Muscle of back (tissue), 13 donors: ENCODE measurements at places on chromosomes 5 and 9. TPM values are rescaled to one million over a fixed set of nuclear protein-coding genes. Genes with fewer than 3 reads are reported as not detected.

PRELID2 gene
- polyA plus RNA-seq, result 2.5 TPM

NACC2 gene
- polyA plus RNA-seq, result 9.9 TPM

PIP5K1B gene
- polyA plus RNA-seq, result 1.5 TPM

PTGS1 gene
- 4.3 TPM for polyA plus RNA-seq

DNA sequence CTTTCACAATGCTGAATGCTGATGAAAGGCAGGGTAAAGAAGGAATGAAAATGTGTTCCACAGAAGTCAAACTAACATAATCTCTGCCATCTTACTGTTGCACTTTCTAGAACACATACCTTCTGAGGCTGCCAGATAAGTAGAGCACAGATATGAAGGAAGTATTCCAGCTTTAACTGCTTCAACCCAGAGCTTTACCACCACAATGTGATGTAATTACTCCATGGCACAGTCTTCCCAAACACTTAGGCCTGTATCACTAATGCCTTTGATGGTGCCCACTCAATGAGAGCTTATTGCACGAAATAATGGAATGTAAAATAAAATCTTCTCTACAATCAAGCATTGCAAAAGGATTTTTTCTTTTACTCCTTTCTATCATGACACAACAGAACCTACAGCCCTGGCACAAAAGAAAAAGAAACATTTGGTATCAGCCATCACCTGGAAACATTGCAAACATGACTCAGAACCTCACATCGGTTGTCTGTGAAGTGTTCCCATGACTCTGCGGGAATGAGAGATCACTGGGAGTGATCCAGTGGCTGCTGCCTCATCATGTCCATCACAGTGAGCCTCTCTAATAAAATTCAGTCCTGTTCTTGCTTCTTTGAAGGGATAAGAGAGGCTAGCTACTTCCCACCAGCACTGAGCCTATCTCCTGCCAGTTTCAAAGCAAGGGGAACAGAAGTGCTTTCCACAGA, 385.8 kb downstream of the EFNA5 start:
- DNase-seq, result no peak

GRCh38 chr5:174325961-174326360, 280.5 kb downstream of the NSG2 start:
- no peak for DNase-seq

DNA sequence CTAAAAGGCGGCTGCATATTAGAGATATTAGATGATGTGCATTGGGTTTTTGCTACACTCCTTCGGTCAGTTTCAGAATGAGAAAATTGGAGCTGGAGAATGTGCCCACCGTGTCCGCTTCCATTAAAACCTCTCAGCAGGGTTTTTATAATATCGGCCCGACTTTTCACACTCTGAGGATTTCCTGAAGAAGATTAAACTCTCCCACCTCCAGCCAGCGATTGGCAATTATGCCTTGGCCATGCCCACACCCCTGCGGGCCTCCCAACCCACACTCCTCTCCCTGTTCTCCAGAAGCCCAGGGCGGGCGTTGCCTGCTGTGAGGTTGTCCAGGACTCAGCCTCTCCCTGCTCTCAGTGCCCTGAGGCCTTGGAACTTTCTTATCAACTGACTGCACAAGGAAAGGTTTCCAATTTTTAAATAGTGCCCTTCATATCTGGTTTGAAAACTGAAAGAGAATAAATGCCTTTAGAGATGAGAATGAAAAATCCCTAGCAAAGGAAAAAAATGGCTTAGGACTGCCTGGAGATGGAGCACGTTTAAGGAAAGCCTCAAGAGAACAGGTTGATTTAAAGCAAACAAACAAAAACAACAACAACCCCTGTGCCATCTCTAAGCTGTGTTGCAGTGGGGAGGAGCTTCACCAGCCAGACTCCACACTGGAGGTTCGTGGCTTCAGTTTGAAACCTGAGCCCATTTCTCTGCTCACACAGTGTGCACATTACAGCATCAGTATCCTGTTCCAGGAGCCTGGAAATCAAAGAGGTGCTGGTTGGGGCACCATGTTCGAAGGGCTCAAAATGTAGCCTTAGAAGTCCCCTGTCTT, 292.9 kb downstream of the NSG2 start:
- DNase-seq, result no peak

DNA sequence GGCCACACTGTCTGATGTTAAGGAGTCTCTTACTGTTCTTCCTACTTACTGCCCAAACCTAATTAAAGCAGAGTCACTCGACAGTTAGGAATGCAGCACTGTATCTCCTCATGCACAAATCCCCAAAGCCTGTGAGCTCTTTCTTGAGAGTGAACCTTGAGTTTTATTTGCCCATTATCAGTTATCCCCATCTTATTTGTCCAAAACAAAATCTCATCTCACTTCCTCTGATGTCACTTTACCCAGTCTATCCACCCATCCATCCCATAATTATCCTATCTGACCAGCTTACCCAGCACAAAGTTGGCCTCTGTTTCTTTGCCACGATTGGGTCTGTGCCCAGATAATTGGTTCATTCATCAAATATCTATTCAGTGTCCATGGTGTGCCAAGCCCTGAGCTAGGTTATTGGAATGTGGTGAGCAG, 250.8 kb downstream of the SLIT3 start:
- no peak for DNase-seq

DNA sequence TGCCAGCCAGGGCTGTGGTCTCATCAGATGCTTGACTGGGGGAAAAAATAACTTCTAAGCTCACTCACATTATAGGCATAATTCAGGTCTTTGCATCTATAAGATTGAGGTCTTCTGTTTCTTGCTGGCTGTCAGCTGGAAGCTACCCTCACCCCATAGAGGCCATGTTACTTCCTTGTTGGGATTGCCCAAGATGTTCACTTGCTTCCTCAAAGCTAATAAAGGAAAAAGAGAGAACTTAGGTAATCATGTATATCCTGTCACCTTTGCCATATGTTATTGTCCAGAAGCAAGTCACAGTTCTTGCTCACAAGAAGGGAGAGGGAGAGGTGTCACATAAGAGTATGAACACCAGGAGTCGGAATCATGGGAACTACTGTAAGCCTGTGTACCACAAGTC, 38.7 kb upstream of the ANKRD34B start:
- no peak for DNase-seq

- no peak for DNase-seq
Observed at GRCh38 chr5:180202939-180203573, 6.0 kb downstream of the RASGEF1C start.

DNA sequence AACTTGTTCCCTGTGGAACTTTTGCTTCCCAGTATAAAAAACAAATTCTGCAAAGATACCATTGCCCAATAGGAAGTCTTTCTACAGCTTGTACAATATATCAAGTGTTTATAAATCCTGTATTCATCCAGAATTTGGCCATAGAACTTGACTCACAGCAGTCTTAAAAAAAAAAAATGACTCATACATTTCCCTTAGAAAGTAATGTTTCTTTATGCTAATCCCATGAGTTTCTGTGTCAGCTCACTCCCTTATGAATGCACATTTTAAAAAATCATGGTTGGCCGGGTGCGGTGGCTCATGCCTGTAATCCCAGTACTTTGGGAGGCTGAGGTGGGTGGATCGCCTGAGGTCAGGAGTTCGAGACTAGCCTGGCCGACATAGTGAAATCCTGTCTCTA, 89.3 kb upstream of the DMRT1 start:
- no peak for DNase-seq

GRCh38 chr9:105864248-105864898, 170.0 kb downstream of the TMEM38B start:
- no peak for DNase-seq
